ENCODE measurements at places on chromosomes 5 and 9.

DNA sequence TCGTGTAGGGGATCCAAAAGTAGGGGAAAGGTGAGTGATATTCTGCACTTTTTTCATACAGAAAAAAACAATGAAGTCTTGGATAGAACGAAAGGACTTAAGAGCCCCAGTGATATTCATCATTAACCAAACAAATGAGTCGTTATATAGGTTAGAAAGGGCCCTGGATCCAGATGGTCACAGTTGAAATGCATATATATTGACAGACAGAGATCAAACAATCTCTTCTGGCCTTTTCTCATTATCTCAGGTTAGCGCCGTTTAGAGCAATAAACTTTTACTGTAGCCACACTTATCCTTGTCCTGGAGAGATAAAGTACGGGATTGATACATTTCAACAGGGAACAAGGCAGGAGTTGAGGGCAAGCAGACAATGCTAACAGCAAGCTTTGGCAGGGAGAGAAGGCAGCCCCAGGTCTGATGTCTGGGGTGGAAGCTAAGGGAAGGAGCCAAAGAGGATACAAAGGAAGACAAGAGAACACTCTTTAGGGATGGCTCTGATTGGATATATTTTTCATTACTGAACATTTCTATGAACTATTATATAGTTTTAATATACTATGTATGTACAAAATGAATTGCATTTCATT, 77.0 kb downstream of the LIFR start:
- DNase-seq, result no peak

GRCh38 chr5:124343451-124343867, 403.0 kb downstream of the ZNF608 start:
- no peak for DNase-seq

- DNase-seq, result no peak
Measured at GRCh38 chr9:14238518-14238917, 75.4 kb downstream of the NFIB start.

DNA sequence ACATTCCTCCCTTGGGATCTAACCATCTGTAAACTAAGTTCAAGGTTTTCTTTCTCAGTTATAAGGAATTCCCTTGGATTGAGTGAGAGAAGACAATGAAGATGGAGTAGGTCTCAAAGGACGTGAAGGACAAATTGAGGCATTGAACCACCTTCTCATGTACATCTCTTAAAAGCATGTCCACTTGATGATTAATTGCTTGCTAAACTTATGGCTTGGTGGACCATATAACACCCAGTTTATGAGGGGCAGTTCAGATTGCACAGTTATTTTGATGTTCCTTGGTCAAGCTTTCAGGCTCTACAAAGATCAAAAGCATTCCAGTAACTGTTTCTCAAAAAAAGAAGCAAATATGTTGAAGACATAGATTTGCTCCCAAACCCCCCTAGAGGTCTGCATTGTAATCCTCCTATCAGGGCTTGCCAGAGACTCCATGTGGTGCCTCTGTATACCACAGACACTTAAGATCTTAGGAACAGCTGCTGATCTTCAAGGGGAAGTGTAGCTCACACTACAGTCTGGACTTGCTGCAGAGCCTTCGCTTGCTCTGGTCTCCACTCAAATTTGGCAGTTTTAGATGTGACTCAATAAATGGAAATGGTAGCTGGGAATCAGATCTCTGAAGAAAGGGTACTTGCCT, 56.9 kb upstream of the ALDH1A1 start:
- DNase-seq, result no peak

DNA sequence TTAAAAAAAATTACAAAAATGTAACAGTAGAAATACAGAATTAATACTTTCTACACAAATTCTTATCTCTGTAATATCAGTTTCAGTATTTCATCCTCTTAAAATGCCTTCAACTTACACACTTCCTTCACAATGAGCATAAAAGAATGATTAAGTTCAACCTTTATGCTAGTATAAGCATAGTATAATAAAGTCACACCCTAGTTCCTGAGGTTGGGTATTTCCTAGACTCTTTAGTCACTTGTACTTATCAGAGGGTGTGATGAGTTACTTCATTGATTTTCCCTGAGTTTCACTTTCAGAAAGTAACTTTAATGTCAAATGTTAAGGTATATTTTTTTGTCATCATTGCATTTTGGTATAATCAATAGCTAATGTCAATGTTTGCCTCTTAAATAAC, 302.4 kb downstream of the PDE4D start:
- no peak for DNase-seq

GRCh38 chr9:35933550-35934067, 24.3 kb downstream of the SPAAR start:
- DNase-seq, result no peak

- no peak for DNase-seq
Measured at GRCh38 chr9:127817881-127818434, 15.3 kb downstream of the FPGS start.

DNA sequence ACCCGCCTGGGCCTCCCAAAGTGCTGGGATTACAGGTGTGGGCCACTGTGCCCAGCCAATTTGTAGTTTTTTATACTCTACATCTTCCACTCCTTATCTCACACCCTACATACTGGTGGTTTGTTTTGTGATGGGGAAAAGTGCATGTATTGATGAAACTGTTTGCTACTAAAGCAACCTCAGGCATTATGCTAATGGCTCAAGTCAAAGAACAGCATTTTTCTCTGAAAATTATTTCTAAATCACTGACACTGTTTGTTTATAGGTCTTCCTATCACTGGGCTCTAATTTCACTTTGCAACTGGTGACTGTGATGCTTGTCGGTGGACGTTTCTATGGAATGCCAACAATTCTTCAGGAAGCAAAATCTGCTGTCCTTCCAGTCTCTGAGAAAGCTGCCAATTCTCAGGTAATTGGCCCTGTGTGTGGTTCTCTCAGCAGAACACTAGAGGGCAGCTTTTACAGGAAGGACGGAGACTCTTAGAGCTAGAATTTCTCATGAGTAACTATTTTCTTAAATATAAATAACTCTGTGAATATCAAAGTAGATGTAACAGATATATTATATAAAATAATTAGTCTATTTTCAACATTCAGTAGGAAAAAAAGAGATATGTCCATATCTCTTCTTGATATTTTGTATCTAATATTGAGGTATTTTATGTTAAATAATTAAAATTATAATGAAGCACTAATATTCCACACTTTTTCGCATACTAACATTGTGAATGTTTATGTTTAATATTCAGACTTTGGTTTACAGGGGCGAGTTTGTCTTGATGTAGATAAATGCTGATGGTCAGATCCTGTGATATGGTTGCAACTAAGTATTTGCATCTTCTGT, 244.1 kb downstream of the ADGRV1 start:
- no peak for DNase-seq

DNA sequence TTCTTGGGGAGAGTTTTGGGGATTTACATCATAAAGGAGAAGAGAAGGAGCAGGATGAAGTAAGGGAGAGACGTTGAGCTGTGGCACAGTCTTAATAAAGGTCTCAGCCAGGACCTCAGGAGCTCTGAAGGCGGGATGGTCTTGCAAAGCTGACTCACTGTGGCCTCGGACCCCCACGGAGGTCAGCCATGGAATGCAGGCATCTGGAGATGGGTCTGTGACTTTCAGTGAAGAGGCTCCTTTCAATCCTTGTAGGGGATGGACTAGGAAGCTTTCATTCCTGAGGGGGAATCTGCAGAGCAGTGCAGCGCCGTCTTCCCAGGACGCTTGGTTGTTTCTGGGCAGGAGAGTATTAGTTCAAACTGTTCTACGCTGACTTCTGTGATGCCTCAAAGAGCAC, 65.7 kb upstream of the BASP1 start:
- no peak for DNase-seq

DNA sequence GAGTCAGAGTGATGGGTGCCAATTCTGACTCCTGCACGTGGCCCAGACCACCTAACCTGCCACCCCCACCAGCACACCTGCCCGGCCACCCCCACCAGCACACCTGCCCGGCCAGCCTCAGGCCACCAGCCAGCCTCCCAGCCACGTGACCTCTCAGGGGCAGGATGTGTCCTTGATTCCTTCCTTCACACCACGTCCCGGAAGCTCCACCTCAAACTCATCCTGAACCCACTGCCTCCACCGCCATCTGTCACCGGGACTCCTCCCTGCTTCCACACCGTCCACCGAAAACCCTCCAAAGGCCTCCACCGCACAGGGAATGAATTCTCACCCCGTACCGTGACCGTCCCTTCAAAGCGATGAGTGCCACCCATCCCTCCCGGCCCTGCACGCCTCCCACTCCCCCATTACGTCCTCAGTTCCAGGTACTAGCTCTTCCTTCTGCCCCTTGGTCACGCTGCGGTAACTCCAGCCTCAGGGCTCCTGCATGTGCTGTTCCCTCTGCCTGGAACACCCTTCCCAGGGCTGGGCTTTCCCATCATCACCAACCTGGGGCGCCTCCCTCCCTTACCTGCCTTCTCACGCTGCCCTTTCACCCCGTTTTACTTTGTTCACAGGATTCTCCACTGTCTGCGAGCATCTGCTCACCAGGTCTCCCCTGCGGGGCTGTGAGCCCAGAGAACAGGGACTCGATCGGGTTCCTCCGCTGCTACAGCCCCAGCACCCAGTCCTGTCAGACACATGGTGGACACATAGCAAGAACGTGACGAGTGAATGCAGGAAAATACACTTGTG, 82.9 kb downstream of the ADAMTS2 start:
- DNase-seq, result no peak

DNA sequence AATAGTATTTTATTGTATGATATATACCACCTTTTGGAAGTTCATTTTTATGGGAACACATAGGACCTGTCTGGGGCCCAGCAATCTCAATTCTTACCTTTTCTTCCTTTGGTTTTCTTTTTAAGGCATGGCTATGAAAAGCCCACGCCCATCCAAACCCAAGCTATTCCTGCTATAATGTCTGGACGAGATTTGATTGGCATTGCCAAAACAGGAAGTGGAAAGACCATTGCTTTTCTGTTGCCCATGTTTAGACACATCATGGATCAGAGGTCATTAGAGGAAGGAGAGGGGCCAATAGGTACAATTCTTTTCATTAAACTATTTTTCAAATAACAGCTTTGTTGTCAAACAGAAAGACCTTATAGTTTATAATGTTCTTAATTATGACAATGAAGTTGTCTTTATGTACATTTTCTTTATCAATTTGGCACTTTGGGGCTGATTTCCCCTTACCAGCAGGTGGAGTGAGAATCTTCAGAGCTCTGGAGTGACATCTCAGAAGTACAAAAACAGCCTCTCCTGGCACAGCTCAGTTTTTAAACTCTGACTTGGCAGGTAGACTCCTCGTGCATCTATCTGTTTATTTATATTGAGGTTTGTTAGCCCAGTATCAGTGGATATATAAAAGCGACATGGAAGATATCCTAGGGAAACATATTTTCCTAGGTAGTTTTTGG, 25.8 kb downstream of the DDX46 start:
- DNase-seq, result no peak

DNA sequence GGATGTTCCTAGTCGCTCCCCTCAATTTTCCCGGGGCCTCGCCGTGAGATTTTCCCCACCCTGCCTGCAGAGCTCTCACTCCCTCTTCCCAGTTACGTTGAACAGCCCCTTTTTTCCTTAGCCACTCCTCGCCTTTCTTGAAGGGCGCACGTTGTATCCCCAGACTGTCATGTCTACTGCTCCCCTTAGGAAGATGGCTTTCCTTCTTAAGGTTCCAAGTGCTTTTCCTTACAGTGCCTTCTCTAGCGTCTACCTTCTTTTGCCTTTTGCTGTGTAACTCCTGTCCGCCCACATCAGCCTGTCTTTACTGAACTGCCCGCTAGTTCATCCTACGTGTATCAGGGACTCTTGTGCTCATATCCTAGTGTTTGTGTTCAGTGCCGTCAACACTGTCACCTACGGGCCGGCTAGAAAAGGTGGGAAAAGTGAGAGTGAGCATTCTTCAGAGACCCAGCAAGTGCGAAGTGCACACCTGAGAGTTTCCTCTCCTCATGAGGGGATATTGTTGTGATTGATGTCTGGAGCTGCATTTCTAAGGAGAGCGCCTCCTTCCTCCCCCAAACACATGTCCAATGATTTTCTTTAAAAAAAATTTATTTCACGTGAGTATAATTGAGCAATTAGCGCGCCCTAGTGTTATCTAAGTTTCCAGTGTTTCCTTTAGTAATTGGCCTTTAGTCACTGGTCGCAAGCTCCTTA, 764 bp downstream of the CAMLG start:
- no peak for DNase-seq

- no peak for DNase-seq
Measured at GRCh38 chr5:83586874-83587776, 115.6 kb downstream of the VCAN start.

DNA sequence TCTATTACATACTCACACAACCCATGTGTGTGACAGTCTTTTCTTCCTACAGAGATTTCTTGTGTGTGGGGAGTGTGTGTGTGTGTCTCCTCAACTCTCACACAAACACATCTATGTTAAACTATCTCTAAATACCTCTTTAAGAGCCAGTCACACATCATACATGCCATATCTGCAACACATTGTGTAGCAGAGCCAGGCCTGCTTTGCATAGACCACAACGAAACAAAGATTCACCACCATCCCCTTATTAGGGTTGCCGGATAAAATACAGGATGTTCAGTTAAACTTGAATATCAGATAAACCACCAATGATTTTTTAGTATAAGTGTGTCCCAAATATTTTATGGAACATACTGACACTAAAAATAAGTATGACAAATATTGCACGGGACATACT, 2.3 kb downstream of the FAM170A start:
- DNase-seq, result no peak
